ENCODE measurements at places on chromosomes 11 and 22. TPM values are rescaled to one million over a fixed set of nuclear protein-coding genes. Genes with fewer than 3 reads are reported as not detected.

- no peak for DNase-seq
Observed at GRCh38 chr22:45448431-45448830, 34.9 kb downstream of the RIBC2 start.

- DNase-seq, result no peak
Observed at GRCh38 chr11:227824-228379, 8.2 kb downstream of the SIRT3 start.

GRCh38 chr11:101199416-101199815 is 69.8 kb upstream of the PGR start:
- no peak for DNase-seq

RIC3 gene
- total RNA-seq, result 1.1 TPM

PGA5 gene
- not detected for total RNA-seq

Measured in A172 (cell line).